Fibroblast of pulmonary artery (primary cell): ENCODE measurements at places on chromosomes 7 and 10.

GRCh38 chr7:80499350-80499953, 12.4 kb downstream of the GNAT3 start:
- peak; percentile 95 for DNase-seq

DNA sequence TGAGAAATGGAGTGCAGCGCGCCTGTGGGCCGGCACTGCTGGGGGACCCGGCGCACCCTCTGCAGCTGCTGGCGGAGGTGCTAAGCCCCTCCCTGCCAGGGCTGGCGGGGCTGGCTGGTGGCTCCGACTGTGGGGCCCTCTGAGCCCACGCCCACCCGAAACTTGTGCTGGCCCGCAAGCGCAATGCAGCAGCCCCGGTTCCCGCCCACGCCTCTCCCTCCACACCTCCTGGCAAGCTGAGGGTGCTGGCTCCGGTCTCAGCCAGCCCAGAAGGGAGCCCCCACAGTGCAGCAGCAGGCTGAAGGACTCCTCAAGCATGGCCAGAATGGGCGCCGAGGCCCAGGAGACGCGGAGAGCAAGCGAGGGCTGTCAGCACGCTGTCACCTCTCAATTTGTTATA, 1063.0 kb upstream of the AUTS2 start:
- no peak for DNase-seq

- no peak for DNase-seq
Measured at GRCh38 chr10:72687035-72687434, 4.9 kb upstream of the MCU start.

DNA sequence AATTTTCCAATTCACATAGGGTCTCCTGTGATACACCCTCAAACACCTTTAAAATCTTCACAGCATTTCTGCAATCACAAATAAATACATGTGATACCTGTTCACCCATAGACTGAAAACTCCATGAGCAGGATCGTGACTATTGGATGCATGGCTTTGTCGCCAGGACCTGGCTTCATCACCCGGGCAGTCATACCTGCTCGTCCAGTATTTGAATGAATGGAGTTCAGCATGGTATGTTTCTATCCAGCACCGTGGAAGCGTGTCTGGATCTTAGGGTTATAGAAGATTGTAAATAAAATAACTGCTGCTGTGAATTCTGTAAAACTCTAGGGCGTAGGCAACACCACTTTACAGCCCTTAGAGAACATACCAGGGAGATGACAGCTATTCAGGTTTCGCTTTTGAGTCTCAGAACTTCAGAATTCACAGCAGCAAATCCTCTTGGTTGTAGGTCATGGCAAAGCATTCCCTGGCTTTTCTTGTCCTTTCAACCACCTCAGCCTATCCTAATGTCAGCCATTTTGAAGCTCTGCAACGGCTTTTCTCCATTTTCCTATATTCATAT, 47.4 kb upstream of the USP6NL start:
- DNase-seq = no peak

DNA sequence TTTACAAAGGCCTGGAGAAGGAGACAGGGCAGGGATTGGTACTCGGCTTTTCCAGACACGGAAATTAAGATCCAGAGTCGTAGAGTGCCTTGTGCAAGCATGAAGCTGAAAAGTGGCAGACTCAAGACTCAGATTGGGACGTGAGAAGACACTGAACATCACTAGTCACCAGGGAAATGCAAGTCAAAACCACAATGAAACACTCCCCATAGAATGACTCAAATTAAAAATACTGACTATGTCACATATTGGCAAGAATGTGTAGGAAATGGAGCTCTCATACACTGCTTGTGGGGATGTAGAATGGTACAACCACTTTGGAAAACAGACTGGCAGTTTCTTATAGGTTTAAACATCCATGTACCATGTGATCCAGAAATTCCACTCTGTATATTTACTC, 472.0 kb downstream of the RPS24 start:
- no peak for DNase-seq

DNA sequence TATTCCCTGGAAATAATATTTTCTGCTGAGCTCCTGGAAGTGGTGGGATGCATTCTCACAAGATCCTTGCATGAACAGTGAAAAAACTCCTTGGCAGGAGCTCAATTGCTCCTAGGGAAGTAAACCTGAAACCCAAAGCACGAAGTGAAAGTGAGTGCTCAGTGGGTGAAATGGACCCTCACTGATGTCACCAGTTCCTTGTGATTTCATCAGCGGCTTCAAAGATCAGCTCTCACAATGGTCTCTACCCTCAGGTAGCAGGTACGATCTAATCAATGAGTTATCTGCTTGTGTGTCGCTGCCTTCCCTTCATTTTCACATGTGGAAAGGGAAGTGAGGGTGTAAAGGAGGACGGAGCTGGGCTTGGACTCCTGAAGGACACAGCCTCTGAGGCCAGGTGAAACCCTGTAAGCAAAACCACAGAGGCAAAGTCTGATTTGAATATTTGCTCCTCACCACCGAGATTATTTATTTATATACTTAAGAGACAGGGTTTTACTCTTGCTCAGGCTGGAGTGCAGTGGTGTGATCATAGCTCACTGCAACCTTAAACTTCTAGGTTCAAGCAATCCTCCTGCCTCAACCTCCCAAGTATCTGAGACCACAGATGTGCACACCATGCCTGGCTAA, 255.4 kb upstream of the LYZL1 start:
- no peak for DNase-seq

GRCh38 chr7:147607157-147607800, 983.3 kb upstream of the C7orf33 start:
- no peak for DNase-seq

GRCh38 chr7:23467291-23467805, 2.9 kb downstream of the IGF2BP3 start:
- DNase-seq = no peak

DNA sequence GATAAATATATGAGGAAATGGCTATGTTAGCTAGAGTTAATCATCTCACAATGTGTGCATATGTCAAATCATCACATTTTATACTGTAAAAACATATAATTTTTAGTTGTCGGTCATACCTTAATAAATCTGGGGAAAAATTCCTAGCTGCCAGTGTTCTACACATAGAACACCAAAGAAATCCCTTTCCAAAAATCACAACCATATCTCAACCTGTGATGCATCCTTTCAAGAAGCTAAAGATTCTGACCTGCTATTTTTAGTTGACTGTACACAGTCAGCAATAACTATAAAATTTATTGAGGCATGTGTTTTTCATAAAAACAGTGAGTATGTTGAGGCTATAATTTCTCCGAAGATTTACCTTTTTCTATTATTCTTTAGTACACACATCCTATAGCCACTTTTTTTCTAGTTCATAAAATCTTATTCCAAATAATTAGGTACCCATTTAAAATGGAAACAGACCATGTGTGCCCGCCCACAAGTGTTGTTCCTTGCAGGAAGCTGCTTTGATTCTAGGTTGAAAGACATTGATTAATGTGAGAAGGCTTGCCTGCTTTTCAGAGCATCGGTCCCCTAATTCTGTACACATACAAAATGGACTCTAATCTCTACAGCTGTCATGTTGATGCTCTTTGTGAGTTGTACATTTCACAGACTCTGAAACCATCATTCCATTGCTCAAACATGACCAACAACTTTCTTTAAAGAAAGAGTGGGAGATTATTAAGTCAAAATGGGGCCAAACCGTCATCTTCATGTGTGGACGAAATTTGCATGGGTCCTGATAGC, 117.5 kb upstream of the LRRN3 start:
- DNase-seq = no peak

DNA sequence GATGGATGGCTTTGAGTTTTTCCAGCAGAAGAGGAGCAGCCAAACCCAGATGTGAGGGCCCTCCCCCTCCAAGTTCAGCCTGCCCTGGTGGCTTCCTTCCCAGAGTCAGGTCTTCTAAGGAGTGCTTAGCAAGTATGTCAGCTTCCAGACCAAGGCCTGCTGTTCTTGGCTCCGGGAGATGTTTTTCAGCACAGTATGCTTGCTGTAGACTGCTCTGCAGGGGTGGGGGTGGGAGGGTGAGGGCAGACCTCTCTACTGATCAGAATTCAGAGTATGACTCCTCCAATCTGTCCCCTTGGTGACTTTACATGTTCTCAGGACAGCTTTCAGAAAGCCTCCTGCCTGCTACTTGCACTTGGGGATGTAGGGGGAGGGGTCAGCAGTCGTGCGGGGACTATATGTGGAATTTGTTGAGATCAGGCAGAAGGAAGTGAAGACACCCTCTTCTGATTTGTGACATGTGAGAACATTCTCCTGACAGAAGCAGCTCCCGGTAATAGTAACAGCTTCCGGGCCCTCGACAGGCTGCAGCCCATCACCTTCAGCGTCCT, 516.4 kb upstream of the ZMIZ1 start:
- DNase-seq = peak; percentile 51

DNA sequence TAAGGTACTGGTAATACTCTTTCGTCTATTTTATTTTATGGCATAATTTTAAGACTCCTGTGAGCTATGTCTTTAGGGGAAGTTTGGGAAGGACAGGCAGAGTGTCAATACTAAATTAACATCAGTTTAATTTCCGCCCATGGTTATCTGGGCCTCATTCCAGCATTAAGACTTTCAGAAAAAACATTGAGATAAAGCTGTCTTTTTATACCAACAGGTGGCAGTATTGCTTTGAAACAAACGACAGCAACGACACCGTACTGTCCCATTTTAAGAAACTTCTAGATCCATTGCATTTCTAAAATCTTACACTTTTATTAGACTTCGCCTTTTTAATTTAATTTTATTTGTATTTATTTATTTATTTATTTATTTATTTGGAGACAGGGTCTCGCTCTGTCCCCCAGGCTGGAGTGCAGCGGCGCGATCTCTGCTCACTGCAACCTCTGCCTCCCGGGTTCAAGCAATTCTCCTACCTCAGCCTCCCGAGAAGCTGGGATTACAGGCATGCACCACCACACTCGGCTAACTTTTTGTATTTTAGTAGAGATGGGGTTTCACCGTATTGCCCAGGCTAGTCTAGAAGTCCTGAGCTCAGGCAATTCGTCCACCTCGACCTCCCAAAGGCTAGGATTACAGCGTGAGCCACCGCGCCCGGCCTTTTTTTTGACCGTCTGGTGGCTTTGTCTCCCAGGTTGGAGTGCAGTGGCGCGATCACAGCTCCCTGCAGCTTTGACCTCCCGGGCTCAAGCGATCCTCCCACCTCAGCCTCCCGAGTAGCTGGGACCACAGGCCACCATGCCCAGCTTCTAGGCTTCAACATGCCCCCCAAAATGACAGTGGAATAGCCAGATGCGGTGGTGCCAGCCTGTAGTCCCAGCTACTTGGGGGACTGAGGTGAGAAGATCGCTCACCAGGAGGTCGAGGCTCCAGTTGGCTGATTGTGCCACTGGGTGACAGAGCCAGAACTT, 78.7 kb upstream of the C1GALT1 start:
- DNase-seq = peak; percentile 85

DNA sequence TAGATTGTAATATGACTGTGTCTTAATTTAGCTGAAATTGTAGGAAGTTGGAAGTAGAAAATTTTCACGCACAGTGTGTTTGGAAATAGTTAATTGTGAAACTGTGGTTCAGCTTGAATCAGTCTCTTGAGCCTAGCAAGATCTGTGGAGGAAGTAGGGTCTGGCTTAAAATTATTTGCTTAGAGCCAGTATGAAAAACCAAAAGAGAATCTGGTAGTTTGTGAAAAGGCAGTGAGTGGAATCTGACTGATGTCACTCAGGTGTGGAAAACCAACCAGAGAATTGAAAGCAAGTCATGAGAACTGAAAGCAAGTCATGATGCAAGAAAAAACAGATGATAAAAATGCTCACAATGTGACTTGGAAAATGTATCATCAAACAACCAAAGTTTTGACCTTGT, 11.5 kb downstream of the LIPJ start:
- DNase-seq = no peak

GRCh38 chr10:7161484-7162250, 249.2 kb downstream of the SFMBT2 start:
- DNase-seq = peak; percentile 79

DNA sequence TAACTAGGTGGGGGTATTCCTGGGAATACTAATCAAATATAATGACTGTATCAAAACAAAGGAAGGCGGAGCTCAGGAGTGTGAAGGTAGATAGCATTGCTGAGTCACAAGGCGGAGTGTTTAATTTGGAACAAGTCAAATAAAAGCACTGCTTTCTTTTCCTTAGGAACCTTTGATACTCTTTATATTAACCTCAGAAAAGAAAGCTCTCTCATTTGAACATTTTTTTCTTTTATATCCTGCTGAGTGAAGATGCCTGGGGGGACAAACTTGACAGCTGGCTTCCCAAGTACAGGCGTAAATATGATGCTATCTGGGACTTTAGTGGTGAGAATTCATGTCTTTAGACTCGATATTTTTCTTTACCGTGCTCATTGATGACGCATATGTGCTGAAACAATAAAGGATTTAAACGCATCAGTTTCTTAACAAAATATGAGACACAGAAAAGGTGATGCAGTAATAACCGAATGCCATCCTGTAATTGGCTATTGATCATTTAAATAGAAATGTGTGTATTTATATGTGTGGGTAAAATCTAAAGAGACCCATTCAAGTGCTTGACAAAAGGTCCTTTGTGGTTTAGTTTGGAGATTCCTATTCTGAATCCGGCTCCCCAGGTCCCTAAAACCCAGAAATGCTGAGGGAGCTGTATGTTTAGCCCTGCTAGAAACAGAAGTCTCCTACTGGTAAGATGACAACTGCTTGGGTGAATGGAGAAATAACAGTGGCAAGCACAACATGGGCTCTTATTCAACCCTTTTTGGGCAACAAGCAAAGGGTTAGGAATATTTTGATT, 102.7 kb downstream of the PRTFDC1 start:
- no peak for DNase-seq

DNA sequence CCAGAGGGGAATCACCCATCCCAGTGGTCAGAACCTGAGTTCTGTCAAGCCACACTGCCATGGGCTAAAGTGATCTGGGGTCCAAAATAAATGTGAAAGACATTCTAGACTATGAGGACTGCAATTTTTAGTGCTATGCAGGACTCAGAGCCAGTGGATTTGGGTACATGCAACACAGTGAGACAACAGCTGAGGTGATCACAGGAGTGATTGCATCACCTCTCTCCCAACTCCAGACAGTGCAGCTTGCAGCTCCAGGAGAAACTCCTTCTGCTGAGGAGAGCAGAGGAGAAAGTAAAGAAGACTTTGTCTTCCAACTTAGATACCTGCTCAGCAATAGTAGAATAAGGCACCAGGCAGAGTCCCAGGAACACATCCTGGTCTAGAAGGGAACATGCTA, 682.0 kb upstream of the POT1 start:
- DNase-seq = no peak

DNA sequence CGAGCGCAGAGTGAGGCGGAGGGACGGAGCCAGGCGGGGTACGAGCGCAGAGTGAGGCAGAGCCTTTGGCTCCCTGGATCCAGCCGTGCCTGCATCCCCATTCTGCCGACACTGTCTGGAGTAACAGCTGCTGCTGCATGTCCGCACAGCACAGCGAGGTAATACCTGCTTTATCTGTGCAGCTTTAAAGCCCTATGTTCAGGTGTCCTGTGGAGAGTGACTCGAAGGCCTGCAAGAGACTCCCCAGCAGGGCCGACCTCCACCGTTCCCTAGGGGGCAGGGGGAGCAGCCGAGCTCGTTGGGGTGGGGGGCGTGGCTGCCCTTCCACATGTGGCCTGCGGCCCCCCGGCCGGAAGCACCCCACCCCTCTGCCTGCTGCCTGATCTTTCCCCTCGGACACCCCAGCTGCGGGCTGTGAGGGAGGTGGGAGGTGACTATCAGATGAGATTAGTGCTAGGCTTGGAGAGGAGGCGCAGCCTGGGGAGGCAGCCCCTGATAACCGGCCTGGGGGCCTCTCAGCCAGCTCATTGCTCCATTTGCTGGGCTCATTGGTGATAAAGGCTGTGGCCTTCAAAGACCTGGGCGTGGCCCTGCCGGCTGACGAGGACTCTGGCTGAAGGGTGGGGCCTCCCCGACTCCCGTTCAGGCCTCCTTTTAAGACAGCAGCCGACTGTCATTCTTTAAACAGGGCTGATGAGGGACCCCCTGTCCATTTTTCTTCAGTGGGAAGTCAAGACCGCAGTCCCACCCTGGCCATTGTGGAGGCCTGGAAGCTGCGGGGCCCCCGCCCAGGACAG, 8.0 kb downstream of the VENTX start:
- DNase-seq = no peak
